CD4-positive, alpha-beta T cell (primary cell): ENCODE measurements at places on chromosomes 16 and 17.

DNA sequence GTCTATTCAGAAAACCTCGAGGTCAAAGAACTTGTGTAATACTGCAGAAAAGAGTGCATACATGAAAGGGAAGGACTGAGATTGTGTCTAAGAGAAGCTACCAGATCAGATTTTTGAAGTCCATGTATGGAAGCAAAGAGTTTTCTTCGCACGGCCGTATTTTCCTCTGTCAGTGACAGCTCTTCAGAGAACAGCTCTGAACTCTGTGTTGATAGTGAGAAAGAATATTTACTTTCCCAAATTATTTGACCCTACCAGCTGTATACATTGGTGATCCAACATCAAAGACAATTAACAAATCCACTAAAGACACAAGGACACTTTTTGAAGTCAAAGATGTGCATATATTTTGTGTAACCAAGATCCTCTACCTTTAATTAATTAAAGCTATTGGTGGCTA, 107.8 kb upstream of the PSMD7 start:
- no peak for DNase-seq

DNA sequence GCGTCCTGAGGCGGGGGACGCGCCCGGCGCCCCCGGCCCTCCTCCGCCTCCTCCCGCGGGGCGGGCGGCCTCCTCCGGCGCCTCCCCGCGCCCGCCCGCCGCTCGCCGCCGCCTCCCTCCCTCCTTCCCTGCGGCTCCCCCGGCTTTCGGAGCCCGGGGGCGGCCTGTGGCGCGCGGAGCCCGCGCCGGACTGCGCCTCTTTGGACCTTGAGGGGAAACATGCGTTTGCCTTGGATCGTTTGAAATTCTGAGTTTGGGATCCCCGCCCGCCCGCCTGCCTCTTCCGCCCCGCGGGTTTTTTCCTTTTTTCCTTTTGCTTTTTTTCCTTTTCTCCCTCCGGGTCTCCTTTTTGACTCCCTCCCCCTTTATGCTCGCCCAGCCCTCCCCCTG, 390 bp downstream of the ZNRF1 start:
- no peak for DNase-seq

- DNase-seq = no peak
Observed at GRCh38 chr17:68398691-68399637, 58.3 kb downstream of the WIPI1 start.

DNA sequence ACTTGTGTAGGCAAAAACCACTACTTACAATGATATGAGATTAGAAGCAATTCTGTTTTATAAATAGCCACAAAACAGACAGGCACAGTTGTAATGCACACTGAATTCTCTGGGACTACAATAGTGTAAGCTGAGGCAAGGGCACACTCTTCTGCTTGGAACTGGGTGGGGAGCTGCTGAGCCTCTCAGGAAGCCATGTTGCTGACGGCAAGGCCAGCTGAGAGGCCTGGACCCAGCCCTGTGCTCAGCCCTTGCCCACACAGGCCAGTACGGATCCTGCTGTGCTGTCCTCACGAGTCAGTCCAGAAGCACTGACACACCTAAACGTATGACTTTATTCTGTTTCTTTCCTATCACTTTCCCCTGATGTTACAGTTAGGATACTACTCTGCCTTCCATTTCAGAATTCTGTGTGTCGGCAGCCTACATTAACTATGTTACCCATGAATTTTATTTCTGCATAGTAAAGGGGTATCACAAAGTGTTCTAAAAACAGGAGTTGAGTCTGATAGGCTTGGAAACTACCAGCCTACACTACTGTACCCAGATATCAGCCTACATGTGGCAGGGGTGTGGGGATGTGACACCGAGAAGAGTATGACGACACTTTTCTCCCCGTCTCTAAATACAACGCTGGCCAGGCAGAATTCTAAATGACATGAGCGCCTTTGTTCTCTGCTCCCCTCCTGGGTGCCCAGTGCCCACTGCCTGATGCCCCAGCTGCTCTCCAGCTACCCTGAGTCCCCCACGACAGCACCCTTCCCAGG, 41.1 kb upstream of the FAAP100 start:
- no peak for DNase-seq

GRCh38 chr17:73949903-73950592, 253.4 kb upstream of the RPL38 start:
- DNase-seq = no peak

DNA sequence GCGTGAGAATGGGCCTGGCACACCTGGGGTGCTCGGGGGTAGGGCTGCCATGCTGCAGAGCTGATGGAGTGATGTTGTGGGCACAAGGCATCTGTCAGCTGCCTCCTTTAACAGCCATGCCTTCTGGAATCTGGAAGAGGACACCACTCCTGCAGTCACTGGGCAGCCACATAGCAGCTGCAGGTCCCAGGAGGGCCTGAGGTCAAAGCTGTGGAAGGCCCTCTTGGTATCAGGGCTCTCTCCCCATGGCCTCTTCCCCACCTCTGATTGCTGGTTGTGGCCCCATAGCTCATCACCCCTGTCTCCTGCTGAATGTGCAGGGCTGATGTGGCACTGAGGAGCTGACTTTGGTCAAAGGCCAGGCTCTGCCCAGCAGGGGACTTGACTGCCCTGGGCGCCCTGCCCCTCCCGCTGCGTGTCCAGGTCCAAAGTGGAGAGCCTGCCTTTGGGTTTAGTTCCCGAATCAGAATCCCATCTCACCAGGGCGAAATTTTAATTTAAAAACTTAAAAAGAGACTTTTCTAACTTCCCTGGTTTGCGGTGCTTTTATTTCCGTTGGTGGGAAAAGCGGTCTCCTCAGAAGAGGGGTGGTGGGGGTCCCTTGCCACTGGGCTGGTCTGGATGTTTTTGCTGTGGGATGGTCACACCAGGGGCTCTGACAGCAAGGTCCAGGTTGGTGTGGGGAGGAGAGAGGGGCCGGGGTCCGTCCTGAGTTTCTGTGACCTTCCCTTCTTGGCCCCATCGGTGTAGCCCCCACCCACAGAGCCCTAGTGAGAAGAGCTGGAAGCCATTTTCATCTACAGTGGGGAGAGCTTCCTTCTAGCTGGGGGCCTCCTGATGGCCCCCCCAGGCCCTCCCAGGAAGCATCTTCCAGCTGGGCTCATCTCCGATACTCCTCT, 5.9 kb downstream of the UBALD2 start:
- DNase-seq = no peak

GRCh38 chr17:65173284-65173793, 36.2 kb downstream of the RGS9 start:
- DNase-seq = peak; percentile 60

- peak; percentile 37 for DNase-seq
Observed at GRCh38 chr16:1428511-1428910, 2.4 kb upstream of the PERCC1 start.

GRCh38 chr17:77279448-77280303, 138.9 kb downstream of the SEC14L1 start:
- no peak for DNase-seq

DNA sequence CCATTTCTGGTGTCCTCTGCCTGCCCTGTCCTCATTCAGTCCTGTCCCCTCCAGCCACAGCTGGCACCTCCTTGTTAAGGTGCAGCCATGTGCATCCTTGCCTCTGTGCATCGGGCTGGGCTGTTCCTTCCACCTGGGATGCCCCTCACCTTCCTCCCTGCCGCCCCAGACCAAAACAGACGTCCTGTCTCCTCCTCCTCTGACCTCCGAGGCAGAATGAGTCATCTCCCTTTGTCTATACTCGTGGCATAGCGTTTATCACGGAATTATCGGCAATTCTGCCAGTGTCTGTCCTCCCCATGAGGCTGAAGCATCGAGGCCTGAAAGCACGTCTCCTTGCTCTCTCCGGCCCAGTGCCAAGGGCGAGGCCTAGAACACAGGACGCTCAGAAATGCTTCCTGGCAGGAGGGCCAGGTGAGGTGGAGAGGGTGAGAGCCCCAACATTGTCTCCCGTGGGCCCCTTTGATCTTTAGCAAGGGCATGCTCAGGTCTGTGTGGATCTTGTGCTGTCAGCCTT, 4.6 kb downstream of the RAI1 start:
- DNase-seq = peak; percentile 54

- DNase-seq = no peak
Observed at GRCh38 chr17:47665655-47666054, 15.9 kb downstream of the KPNB1 start.

GRCh38 chr17:41710472-41711090, 1.6 kb upstream of the GAST start:
- no peak for DNase-seq

- DNase-seq = no peak
Observed at GRCh38 chr16:12356632-12357340, 380.3 kb downstream of the SNX29 start.

DNA sequence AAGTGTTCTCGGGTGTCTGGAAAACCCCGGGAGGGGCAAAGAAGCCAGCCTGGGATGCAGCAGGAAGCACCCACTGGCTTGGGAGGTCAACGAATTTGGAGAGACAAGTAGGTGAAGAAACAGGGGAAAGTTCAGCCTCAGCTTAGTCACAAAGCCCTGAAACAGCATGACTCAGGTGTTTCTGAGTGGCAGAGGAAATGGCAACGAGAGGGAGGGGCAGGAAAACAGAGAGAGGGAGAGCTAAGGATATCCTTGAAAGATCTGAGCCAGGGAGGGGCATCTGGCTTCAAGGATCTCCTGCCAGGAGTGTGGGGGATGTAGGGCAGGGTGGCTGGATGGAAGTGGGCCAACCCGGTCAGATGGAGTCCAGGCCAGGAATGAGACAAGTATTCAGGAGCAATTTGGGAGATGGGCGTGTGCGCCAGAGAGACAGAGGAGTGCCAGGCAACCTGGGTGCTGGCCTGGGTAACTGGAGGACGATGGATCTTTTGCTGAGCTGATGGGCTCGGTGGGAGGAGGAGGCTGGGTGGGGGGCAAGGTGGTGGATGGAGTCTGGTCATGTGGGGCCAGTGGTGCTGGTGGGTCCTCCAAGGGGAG, 27.2 kb downstream of the ABCC3 start:
- no peak for DNase-seq

- peak; percentile 15 for DNase-seq
Observed at GRCh38 chr16:71626018-71626857, at the start of gene MARVELD3. MARVELD3 (plus strand) TSS chr16:71626184; CDS start chr16:71626230, 46 bp downstream.

DNA sequence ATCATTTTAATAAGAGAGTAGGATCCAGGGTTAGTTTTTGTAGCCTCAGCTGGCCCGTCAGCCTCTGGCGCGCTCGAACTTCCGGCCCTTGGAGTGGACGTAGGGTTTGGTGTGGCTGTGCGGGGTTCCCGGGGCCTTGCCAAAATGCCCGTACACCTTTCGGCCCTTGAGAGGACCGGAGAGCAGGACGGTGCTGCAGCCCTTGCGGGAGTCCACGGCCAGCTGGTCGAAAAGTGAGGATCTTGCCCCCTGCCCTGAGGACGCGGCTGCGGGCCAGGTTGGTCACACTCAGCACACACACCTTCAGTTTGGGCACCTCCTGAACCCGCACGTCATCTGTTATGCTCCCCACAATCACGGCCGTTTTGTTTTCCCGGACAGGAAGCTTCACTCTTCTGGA, 42.2 kb upstream of the CNTNAP4 start:
- no peak for DNase-seq

- DNase-seq = no peak
Observed at GRCh38 chr17:45265821-45266220, 3.9 kb upstream of the SPATA32 start.
